Stimulated activated CD8-positive, alpha-beta memory T cell treated with anti-CD3 and anti-CD28 coated beads, Interleukin-15, amount 100 ng/mL, for 4 hours (primary cell): ENCODE measurements at places on chromosomes 6 and 20.

- DNase-seq = no peak
Measured at GRCh38 chr20:44600758-44601201, 18.4 kb downstream of the PKIG start.

DNA sequence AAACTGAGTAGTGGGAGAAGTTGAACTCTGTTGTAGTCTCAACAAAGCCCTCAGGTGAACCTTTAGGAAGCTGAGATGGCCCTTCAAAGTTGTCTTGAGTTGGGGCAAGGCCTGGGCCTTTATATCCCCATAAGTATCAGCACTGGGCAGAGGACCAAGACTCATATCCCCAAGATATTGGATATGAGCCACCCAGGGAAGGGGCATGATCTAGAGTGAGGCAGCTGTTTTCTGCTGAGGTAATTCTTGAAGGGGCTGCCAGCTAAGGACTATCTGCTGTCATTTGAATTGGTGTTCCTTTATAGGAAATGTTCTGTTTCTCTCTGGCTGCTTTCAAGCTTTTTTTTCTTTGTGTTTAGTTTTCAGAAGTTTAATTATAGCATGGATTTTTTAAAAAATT lies 140.7 kb upstream of the FLRT3 start:
- DNase-seq = no peak

GRCh38 chr20:15475483-15475882 lies 1097.8 kb downstream of the KIF16B start:
- DNase-seq = no peak

- DNase-seq = no peak
Measured at GRCh38 chr6:161186173-161186769, 87.6 kb downstream of the AGPAT4 start.

- DNase-seq = no peak
Measured at GRCh38 chr6:161104966-161105365, 113.4 kb downstream of the MAP3K4 start.

DNA sequence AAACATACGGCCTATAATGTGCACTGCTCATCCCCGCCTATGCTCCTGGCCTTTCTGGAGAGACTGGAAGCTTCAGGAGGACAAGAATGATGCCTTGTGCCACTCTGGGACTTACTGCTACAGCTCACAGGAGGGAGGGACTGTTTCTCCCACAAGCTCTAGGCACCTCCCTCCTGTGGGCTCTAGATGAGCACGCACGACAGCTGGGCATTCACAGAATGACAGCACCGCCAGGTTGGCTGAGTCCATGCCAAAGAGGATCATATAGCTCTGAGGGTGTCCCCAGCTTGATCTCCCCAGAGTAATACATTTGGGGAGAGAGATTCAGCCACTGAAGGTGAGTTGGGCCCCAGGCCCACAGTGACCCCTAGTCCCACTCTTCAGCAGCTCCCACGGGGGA lies 10.1 kb upstream of the PGC start:
- no peak for DNase-seq
